Regular cardiac myocyte (primary cell): ENCODE measurements at places on chromosomes 6 and 20. TPM values are rescaled to one million over a fixed set of nuclear protein-coding genes. Genes with fewer than 3 reads are reported as not detected.

ABT1 gene
- 9.9 and 15.9 TPM in 2 replicates for total RNA-seq

FAM209B gene
- not detected in 2 replicates for total RNA-seq

EGFL8 gene
- 0.58 and 1.4 TPM in 2 replicates for total RNA-seq

CGA gene
- total RNA-seq: 0.28 TPM in 1 of 2 replicates, not detected in the other

TTLL9 gene
- 0.28 TPM in 1 of 2 replicates, not detected in the other for total RNA-seq

BANF2 gene
- total RNA-seq: not detected in 2 replicates

TGM3 gene
- total RNA-seq: 0.19 and 0.28 TPM in 2 replicates

SNAP91 gene
- total RNA-seq: not detected in 2 replicates

SCUBE3 gene
- 26.5 and 132 TPM in 2 replicates for total RNA-seq

NNAT gene
- 0.19 TPM in 1 of 2 replicates, not detected in the other for total RNA-seq
